ENCODE measurements at places on chromosomes 7 and 10. TPM values are rescaled to one million over a fixed set of nuclear protein-coding genes. Genes with fewer than 3 reads are reported as not detected.

- DNase-seq = peak; percentile 96
- no peaks in the 10 kb centered on the region for H3K36me3 ChIP-seq
- H3K4me1 ChIP-seq = peaks cover 5% of the 10 kb centered on the region
- no peaks in the 10 kb centered on the region for H3K27me3 ChIP-seq
- no peak overlapping the region for H3K4me3 ChIP-seq
Measured at GRCh38 chr7:901388-902154, 25.2 kb downstream of the GET4 start.

Gene PRKAR2B
- 102 TPM for total RNA-seq

DNA sequence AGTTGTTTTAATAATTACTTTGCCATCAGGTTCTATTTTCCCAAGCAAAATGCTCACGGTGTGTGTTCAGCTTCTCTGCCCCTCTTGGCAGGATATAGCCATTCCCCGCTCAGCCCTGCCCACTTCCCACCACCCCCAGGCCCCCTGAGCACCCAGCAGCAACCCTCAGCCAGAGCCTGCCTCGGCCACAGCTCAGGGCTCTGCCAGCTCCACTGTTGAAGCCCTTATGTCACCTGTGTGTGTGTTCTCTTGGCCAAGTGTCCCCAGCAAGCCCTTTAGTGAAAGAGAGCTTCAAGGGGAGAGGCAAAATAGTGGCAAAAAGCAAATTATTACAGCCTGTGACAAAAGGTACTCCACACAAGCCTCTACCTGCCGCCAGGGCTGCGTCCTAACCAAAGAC, 275.3 kb downstream of the ADARB2 start:
- DNase-seq = no peak
- no peak overlapping the region for H3K27ac ChIP-seq
- no peak overlapping the region for H3K4me3 ChIP-seq
- H3K4me1 ChIP-seq = no peaks in the 10 kb centered on the region

DNA sequence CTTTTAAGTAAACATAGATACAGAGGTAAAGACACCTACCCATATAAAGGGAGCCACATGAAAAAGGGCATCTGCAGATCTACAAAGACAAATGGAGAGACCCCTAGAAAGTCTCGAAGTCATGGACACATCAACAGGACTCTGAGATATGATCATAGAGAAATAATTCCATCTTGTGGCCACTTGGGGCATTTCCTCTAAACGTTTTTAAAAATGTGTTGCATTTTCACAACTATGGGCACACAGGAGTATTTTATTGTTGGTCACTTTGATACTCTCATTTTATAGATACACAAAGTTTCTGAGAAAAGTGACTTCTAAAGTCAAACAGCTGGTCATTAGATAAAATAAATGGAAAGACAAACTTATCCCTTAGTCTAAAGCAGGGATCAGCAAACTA, 87.1 kb downstream of the CRTAC1 start:
- no peak overlapping the region for H3K4me3 ChIP-seq
- DNase-seq = no peak
- no peak overlapping the region for H3K27ac ChIP-seq
- H3K27me3 ChIP-seq = no peaks in the 10 kb centered on the region

DNA sequence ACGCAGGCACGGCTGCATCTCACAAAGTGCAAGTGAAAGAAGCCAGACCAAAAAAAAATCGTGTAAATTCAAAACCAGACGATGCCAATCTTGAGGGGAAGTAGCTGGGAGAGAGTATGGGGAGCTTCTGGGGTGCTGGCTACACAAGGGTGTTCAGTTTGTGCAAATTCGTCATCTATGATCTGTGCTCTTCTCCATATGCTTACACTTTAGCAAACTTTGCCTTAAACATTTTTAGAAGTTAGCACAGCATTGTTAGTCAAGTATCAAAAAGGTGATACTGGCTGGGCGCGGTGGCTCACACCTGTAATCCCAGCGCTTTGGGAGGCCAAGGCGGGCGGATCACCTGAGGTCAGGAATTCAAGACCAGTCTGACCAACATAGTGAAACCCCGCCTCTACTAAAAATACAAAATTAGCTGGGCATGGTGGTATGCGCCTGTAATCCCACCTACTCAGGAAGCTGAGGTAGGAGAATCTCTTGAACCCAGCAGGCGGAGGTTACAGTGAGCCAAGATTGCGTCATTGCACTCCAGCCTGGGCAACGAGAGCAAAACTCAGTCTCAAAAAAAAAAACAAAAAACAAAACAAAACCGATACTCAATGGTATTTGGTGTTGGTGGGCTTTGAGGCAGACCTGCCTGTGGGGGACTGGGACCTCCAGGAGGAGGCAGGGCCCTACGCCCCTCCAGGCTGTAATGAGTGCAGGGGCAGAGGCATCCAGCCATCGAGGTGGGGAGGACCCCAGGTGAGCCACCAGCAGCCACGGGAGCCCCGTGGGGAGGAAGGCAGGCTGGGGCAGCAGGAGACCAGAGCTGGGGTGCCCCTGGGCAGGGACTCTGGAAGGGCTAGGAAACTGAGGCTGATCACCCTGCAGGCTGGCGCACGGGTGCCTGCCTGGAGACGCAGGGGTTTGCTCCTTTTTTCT, 150.0 kb downstream of the PRKAG2 start:
- H3K4me3 ChIP-seq = no peak overlapping the region
- H3K36me3 ChIP-seq = no peaks in the 10 kb centered on the region
- H3K4me1 ChIP-seq = no peaks in the 10 kb centered on the region
- DNase-seq = no peak
- no peak overlapping the region for H3K27ac ChIP-seq

Gene UCN3
- total RNA-seq = not detected

Gene GRB10
- total RNA-seq = 65.9 TPM

Gene LRRC61
- 11.4 TPM for total RNA-seq

DNA sequence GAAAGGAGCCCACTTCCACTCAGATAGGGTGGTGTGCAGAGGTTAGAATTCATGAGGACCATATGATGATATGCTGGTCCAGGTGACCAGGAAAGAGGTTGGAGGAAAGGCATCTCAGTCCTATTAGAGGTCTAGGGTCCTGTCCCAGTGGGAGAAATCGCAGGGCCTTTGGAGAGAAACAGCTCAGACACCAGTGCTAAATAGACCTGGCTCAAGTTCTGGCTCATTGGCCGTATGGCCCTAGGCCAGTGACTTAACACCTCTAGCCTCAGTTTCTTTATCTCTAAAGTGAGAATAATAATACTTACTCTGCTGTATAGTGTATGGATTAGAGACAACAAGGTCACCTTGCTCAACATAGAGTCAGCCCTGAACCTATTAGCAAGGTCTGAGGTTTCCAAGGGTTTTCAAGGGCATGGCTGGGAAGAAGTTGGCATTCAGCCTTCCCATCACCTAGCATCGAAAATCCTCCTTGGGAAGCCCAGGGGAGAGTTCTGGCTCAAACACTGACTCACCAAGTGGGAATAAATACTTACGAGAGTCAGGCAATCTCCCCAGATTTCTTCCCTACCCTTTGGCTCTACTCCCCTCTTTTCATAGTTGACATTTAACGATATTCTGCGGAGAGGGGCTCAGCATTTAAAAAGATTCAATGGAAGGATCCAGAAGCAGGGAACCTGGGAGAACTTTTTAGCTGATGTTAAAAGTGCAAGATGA, 473.1 kb upstream of the PODXL start:
- H3K4me1 ChIP-seq = peaks cover 15% of the 10 kb centered on the region
- no peaks in the 10 kb centered on the region for H3K36me3 ChIP-seq
- H3K27me3 ChIP-seq = no peaks in the 10 kb centered on the region
- H3K27ac ChIP-seq = no peak overlapping the region
- peak; percentile 21 for DNase-seq
- no peak overlapping the region for H3K4me3 ChIP-seq

DNA sequence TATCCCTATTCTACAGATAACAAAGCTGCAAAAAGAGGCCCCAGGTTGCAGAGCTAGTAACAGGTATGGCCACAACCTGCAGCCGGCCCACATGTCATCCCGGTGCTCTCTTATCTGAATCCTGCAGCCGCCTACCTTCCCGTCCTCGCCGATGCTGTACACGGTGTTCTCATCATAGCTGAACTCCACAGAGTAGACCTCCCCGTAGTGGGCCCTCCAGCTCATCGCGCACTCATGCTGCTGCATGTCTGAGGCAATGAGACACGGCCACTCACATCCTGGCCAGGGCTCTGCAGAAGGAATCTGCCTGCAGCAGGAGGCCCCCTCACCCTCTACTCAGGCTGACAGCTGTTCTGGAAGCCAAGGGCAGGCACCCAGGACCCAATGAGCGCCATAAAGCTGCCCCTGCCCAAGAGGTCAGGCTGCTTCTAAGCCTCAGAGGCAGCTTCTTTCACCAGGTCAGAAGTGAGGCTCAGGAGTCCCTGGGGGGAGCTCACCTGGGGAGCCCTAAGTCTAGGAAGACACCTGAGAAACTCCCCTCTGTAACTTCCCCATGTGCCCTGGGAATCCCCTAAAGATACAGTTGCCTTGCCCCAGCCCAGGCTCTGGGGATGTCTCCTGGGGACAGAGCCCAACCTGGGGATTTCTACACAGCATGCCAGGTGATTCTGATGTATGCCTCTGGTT, 17.9 kb upstream of the CYREN start:
- H3K27me3 ChIP-seq = no peaks in the 10 kb centered on the region
- H3K4me3 ChIP-seq = no peak overlapping the region
- H3K36me3 ChIP-seq = no peaks in the 10 kb centered on the region

Gene LRRC18
- total RNA-seq = not detected

DNA sequence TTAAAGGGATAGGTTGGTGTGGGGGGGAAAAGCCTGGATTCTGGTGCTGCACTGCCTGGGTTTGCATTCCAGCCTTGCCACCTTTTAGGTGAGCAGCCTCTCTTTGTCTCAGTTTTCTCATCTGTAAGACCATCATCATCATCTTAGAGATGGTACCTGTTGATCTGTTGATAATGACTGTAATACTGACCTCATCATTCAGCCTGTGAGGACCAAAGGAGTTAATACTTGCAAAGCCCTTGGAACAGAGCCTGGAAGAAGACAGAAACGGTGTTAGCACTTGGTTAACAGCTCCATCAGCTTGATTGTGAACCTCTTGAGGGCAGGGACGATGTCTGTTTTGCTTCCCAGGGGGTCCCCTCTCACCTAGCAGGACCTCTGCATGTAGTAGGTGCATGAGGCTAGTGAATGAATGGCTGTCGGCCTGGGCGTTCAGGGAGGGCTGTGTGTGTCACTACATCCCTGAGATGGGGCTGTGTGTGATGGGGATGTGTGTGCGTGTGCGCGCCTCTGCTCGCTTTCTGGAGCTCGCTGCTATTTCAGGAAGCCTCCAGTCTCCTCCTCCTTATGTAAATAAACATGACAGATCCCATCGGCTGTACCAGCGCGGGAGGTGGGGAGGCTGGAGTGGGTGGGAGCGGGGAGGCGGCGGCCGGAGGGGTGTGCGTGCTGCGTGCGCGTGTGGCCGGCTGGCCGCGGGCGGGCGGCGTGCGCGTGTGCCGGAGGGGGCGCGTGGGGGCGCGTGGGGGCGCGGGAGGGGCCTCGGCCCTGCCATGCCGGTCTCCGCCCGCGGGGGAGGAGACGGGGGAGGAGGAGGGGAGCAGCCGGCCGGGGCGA, 61.2 kb downstream of the NEURL1 start:
- H3K27me3 ChIP-seq = no peaks in the 10 kb centered on the region
- peak overlapping the region; percentile 52 for H3K4me3 ChIP-seq
- H3K27ac ChIP-seq = no peak overlapping the region
- no peaks in the 10 kb centered on the region for H3K36me3 ChIP-seq
- peaks cover 4% of the 10 kb centered on the region for H3K4me1 ChIP-seq

DNA sequence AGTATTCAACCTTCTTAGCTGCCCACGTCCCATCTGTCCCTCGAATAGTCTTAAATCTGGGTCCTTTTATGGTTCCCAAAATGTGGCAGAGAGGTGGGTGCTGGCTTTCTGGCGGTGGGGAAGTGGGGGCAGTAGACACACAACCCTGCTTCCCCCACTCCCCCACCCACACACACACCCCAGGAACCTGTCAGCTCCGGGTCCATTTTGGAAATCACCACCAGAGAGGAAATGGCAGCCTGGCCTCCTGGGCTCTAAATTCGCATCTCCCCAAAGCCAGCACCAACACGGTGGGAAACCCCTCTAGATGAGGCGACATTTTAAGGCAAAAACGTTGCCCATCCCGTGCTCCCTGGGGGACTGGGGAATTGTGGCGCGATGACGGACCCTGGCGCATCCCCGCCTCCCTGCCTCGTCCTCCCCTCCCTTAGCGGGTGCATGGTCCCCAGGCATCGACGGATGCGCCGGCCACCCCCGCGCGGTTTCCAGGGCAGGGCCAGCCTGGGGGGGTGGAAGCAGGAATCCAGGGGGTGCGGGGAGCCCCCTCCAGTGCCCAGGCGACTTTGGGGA, 702 bp downstream of the TMEM130 start:
- no peak overlapping the region for H3K27ac ChIP-seq
- no peak for DNase-seq
- H3K27me3 ChIP-seq = peaks cover 24% of the 10 kb centered on the region
- H3K4me3 ChIP-seq = no peak overlapping the region

DNA sequence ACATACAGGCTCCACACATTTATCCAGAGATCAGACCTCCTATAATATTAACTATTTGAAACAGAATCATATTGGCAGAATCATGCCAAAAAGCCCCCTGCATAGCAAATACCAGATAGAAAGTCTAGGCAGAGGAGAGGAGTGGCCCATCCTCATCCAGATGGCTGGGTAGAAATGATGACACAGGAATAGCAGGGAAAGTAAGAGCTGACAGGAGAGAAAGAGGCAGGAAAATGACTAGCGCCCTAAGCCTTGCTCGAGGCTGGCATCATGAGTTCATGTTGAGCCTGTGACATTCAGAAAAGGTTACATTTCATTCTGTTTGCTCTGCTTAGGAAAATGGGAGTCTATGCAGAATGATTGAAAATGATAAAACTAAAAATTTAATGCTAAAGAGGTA, 27.6 kb downstream of the WIPF3 start:
- DNase-seq = no peak
- H3K36me3 ChIP-seq = no peaks in the 10 kb centered on the region
- H3K27me3 ChIP-seq = no peaks in the 10 kb centered on the region
- H3K4me3 ChIP-seq = no peak overlapping the region
- no peak overlapping the region for H3K27ac ChIP-seq
- H3K4me1 ChIP-seq = no peaks in the 10 kb centered on the region

Gene AKR1C4
- not detected for total RNA-seq

DNA sequence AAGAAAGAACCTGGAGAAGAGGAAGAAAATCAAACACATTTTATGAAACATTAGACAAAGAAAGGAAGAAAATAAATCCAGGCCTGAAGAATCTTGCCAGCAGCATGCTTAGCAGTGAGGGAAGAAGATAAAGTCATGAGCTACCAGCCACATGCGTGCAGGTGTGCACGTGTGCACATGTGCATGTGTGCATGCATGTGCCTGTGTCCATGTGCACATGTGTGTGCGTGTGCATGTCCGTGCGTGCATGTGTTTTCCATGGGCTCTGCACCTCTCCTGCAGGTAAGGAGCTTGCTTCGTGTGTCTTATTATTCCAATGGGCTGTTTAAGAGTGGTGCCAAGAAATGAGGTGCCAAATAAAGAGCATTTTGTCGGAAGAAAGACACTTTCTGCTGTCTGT, 322.2 kb downstream of the FGFR2 start:
- no peaks in the 10 kb centered on the region for H3K4me1 ChIP-seq
- H3K27ac ChIP-seq = no peak overlapping the region
- no peaks in the 10 kb centered on the region for H3K36me3 ChIP-seq
- no peak for DNase-seq
- H3K4me3 ChIP-seq = no peak overlapping the region

Gene TRIM56
- 46.9 TPM for total RNA-seq

Data from adrenal gland (tissue), 19 donors.